CD4-positive, alpha-beta T cell treated with Interleukin-2 at 100 ng/mL for 4 hours (primary cell): ENCODE measurements at places on chromosomes 13 and 19.

DNA sequence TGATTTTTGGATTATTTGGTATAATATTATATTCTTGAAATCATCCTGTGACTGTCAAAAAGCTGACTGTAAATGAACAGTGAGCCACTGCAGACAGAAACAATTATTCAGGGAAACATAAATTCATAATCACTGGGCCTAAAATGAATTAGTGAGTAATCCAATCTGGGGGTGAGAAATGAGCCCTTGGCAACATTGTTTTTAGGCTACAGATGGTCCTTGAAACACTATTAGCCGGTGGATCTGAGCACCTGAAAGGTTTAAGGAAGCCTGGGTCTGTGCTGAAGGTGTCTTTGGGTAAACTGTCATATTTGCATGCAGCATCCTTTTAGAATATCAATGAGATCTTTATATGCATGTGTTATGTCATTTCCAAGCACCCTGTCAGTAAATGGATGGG, 290.7 kb downstream of the ATP8A2 start:
- no peak for DNase-seq

- DNase-seq, result no peak
These were observed 2.0 kb upstream of the ZIC2 start for GRCh38 chr13:99979453-99980200.

- DNase-seq, result no peak
These were observed 13.3 kb downstream of the SLC27A5 start for GRCh38 chr19:58498316-58499020.

GRCh38 chr13:113990321-113990837, 16.5 kb upstream of the C13orf46 start:
- no peak for DNase-seq

- peak; percentile 13 for DNase-seq
These were observed 65.3 kb upstream of the ZNF681 start for GRCh38 chr19:23823952-23824389.

DNA sequence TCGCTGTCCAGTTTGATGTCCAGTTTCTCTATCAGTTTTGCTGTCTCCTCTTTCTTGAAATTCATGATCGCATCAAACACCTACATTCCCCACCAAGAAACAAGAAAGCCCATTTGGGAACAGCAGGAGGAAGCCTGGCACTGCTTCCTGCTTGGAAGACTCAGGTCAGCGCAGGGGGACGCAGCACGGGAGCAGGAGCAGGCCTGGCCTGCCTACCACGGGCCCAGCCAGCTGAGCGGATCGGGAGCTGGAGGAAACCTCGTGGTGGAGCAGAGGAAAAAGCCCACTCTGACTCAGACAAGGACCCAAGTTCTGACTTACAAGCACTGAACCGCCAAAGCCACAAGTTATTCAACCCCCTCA, 3.9 kb downstream of the EEF2 start:
- no peak for DNase-seq

DNA sequence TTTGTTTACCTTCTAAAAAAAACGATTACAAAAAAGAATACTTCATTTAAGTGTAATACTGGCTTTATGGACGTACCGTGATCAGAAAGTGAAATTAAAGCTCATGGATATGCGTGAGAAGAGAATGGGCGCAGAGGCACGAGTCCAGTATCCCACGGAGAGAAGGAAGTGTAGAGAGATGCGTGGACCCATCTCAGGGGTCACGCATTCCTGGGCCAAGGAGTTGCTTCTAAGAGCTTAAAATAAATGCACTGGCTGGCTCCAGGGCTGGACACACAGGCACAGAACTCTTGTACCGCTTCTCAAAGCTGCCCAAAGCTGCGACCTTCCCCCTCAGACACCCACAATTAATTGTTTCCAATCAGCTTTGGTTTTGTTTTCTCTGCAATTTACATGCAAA, 8.7 kb upstream of the SPC24 start:
- no peak for DNase-seq

DNA sequence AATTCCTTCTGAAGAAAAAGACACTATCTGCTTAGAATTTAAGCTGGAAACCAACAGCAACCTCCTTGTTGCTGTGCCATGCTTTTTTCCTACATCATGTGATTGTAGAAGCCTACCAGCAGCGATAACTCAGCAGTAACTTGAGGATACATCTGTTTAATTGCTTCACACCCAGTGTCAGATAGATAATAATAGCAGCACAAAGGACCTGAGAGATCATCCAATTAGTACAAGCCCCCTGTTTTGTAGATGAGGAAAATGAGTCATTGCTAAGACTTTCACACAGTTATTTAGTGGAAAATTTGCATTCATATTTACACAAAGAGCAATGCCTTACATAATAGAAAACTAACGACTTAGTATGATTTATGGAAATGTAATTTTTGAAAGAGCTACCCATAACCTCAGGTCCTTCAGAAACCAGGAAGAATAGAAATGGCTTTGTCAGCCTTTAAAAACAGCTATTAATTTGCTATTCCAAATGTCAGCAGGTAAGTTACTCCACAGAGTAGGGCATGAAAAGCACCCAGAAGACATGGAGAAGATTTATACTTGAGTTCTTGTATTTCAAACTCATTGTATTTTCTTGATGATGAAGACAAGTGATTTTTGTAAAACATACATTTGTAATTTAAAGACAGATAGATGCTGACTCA, 93.7 kb upstream of the SGCG start:
- no peak for DNase-seq

DNA sequence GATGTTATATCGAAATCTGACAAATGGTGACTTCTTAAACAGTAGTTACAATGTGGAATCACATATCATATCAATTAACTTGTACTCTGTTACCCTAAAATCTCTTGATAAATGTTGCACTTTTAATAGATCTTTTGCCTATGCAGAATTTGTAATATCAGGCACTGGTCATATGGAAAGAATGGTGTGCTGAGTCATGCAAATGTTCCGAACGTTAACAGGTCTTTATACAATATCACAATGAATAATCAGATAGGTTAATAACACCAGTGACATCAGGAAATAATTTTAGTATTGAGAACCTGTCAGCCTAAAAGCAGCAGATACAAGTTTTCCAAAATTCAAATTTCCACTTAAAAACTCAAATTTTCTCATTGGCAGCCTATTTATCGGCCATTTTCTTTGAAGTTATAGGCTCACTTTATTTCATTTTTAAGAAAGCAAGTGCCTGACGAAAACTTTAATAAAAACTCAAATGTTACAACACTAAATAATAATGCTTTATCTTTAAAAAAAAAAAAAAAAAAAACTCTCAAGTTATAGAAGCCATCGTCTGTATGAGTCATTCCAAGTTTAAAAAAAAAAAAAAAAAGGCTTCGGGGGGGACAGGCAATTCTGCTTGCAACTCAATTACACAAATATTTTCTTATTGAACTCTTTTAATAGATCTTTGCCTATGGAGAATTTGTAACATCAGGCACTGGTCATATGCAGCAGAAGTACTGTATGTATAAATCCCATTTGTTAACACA, 180.9 kb downstream of the DIAPH3 start:
- no peak for DNase-seq

DNA sequence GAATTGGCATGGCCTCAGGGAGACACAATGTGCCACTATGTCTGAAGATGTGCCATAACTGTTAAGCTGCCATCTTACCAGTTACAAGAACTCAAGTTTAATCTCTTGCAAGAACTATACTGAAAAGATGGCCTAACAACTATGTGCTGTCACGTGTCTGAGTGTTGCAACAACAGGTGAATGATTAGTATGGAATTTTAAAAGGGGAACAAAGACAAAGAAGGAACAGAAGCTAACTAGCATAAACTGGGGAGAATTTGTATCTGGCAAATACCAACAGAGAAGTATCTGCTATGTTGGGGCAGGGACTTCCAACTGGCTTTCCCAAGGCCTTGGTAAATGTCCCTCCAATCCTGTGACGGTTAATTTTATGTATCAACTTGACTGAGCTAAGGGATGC, 11.5 kb upstream of the ACOD1 start:
- no peak for DNase-seq

- no peak for DNase-seq
These were observed 5.0 kb upstream of the MTIF3 start for GRCh38 chr13:27455331-27455855.

- no peak for DNase-seq
These were observed 21.5 kb downstream of the PEX11G start for GRCh38 chr19:7467009-7467989.

DNA sequence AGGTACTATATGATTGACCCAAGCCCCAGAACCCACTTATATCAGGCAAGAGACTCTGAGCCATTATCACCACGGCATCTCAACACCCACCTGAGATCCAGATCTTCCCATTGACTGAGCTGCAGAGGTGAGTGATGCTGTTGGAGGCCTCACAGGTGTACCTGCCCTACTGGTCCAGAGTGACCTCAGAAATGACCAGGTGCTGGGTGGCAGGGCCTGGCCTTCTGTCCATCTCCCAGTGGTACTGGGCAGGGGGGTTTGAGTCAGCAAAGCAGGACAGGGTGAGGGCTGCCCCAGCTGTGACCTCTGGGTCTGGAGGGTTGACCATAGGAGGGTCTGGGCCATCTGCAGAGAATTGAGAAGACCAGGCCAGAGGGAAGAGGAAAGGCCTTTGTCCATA, 13.2 kb upstream of the CEACAM20 start:
- no peak for DNase-seq

GRCh38 chr13:114020750-114021463, 47.0 kb upstream of the C13orf46 start:
- no peak for DNase-seq

GRCh38 chr13:100667894-100668293, 6.7 kb downstream of the TMTC4 start:
- DNase-seq, result no peak

DNA sequence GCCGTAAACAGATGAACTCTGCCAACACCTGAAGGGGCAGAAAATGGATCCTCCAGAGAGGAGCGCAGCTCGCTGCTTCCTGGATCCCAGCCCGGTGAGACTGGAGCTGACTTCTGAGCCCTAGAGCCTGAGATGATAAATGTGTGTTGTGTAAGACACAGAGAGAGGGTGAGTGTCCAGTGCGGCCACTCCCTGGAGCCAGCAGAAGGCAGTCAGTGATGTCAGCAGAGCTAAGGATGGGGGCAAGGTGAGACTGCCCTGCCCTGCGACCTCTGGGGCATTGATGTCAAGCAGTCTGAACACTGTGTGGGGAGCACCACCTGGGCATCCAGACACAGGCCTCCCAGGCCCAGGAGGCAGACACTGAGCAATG, 9.7 kb upstream of the SLC35E1 start:
- DNase-seq, result no peak

DNA sequence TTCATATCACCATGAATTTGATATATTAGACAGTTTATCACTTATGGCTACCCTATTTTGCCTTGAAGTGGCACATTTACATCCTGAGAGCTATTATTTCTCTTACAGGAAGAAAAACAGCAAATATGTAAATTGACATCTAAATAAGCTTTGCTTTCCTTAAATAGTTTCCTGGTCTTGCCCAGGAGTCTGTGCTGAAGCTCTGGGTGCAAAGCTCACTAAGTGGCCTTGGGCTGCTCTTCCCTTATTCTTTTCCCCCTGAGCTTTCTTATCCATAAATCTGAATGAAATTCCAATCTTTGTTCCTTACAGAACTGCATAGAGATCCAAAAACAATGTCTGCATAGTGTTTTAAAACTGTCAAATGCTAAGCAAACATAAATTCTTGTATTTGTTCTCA, 56.3 kb downstream of the TNFSF13B start:
- no peak for DNase-seq

DNA sequence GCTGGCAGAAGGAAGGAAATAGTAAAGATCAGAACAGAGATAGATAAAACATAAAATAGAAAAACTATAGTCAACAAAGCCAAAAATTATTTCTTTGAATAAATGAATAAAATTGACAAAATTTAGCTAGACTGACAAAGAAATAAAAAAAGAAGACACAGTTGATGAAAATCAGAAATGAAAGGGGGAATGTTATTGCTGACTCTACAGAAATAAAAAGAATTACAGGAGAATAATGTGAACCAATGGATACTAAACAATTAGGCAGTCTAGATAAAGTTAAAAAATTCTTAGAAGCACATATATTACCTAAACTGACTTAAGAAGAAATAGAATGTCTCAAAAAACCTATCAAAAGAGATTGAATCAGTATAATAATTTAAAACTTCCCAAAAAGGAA, 933.8 kb downstream of the PCDH9 start:
- no peak for DNase-seq

GRCh38 chr19:29770648-29771047, 41.1 kb upstream of the CCNE1 start:
- no peak for DNase-seq

DNA sequence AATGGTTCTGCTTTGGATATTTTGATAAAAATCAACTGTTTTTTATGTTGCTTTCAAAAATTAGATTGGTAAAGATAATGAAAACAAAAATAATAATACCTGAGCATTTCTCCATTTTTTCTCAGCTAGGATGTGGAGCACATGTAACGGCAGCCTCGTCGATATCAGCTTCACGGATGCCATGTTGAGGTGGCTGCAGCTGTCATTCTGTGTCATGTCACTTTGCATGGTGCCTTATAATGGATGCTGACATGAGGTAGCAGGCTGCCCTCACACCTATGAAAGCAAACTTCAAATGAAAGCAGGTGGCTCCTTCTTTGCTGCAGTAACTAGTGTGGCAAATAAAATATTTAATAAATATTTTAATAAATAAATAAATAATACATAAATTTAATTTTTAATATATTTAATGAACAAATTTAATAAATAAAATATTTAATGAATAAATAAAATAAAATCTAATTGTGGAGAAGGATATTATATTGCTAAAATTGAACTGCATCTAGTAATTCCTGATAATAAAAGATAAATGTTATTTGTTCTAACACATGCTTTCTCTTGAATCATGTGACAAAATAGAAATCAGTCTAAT, 955.7 kb upstream of the SLC10A2 start:
- no peak for DNase-seq

DNA sequence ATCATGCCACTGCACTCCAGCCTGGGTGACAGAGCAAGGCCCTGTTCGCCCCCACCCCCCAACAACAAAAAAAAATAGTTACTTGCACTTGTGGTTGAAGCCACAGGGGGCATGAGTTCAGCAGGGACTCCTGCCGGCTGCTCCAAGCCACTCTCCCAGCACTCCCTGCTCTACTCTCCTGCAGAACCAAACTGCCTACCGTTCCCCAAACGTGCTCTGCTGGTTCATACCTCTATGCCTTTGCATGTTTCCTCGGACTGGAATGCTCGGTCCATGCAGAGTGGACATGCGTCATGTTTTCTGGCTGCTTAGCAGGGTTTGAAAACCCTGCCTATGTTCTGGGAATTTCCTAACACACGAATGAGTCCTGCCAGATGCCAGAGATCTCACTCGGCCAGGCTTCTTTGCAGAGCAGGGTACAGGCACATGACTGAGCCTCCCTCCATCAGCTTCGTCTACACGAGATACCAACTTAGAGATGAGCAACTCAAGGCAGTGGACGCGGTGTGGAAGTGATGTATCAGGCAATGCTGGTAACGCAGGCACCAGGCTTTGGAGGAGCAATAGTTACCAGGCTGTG, 8.5 kb upstream of the SLC25A15 start:
- no peak for DNase-seq
